ENCODE measurements at places on chromosomes 4 and X. TPM values are rescaled to one million over a fixed set of nuclear protein-coding genes. Genes with fewer than 3 reads are reported as not detected.

FGB gene
- total RNA-seq: not detected

PROM1 gene
- total RNA-seq: not detected

CCNB3 gene
- 0.29 TPM for total RNA-seq

ENPEP gene
- 1.1 TPM for total RNA-seq

ADH7 gene
- not detected for total RNA-seq

CISD2 gene
- 26.4 TPM for total RNA-seq

TEX13D gene
- total RNA-seq: not detected

TMPRSS11D gene
- total RNA-seq: not detected

MAGEB10 gene
- total RNA-seq: not detected

IL13RA1 gene
- total RNA-seq: 108 TPM

HPGD gene
- total RNA-seq: not detected

CYBB gene
- 1.4 TPM for total RNA-seq

TXK gene
- 0.72 TPM for total RNA-seq

ADRA2C gene
- total RNA-seq: 1.5 TPM

RAI2 gene
- total RNA-seq: under 0.01 TPM

DUSP21 gene
- total RNA-seq: not detected

FAM9B gene
- total RNA-seq: not detected

HELT gene
- not detected for total RNA-seq

MAGEC1 gene
- total RNA-seq: not detected

MTNR1A gene
- total RNA-seq: not detected

ARFIP1 gene
- 42.4 TPM for total RNA-seq

GABRQ gene
- total RNA-seq: not detected

NUDT10 gene
- 2.7 TPM for total RNA-seq

ABHD18 gene
- total RNA-seq: 10.1 TPM

NHSL2 gene
- total RNA-seq: 1.1 TPM

ING2 gene
- 8.0 TPM for total RNA-seq

HERC5 gene
- 0.88 TPM for total RNA-seq

TMEM128 gene
- total RNA-seq: 28.3 TPM

PABPC1L2A gene
- not detected for total RNA-seq

HTN3 gene
- not detected for total RNA-seq

BTC gene
- 0.29 TPM for total RNA-seq

TEX11 gene
- total RNA-seq: not detected

AP1S2 gene
- total RNA-seq: 14.8 TPM

ADAD1 gene
- not detected for total RNA-seq

ARR3 gene
- total RNA-seq: not detected

ARMCX5 gene
- total RNA-seq: 21.7 TPM

SLC16A2 gene
- total RNA-seq: 15.6 TPM

FAM184B gene
- total RNA-seq: under 0.01 TPM

SHISA3 gene
- total RNA-seq: not detected

MSX1 gene
- total RNA-seq: 2.9 TPM

CHIC2 gene
- 73.1 TPM for total RNA-seq
